ENCODE measurements at places on chromosomes 1 and 21. TPM values are rescaled to one million over a fixed set of nuclear protein-coding genes. Genes with fewer than 3 reads are reported as not detected.

Gene SH2D2A
- 12.8 TPM for total RNA-seq

Gene DCDC2B
- not detected for total RNA-seq

Gene PLA2G4A
- total RNA-seq: 8.7 TPM

Gene FMO5
- total RNA-seq: 0.39 TPM

Gene OR2L5
- total RNA-seq: not detected

Gene SPATA21
- not detected for total RNA-seq
